ENCODE measurements at places on chromosomes 2 and 18.

- DNase-seq = no peak
Observed at GRCh38 chr2:96558061-96558460, 21.5 kb downstream of the ARID5A start.

GRCh38 chr2:138493334-138493733, 8.2 kb upstream of the SPOPL start:
- DNase-seq = no peak

DNA sequence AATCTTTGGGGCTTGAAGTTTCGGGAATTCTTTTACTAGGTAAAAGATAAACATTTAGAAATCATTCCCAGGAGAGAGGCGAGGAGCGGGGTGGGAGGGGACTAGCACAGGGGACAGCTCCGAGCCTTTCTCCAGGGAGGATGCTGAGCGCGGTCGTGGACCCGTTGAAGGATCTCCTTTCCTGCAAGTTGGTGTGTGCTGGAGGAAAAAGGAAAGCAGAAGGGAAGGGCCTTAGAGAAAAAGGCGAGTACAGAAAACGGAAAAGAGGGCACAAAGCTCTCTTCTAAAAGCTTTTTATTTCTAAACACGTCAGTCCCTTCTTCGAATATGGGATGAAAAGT, 640 bp downstream of the SLC39A6 start:
- peak; percentile 24 for DNase-seq

GRCh38 chr2:210004881-210005280, 2.4 kb downstream of the RPE start:
- DNase-seq = no peak

DNA sequence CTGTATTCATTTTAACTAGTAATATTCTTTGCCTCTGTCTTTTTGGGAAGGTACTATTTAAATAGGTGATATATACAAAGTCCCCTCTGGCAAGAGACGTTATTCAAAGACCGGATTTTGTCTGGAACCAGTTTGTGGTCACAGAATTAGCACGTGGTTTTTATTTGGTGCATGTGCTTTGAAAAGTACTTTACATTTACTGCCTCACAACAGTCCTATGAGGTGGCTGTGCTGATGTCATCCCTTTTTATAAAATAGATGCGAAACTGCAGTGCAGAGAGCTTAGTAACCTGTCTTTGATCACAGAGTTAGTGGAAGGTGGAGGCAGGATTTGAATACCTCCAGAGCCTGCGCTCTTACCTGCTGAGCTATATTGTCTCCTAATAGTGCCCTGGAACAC, 4.0 kb downstream of the LPIN1 start:
- DNase-seq = no peak

DNA sequence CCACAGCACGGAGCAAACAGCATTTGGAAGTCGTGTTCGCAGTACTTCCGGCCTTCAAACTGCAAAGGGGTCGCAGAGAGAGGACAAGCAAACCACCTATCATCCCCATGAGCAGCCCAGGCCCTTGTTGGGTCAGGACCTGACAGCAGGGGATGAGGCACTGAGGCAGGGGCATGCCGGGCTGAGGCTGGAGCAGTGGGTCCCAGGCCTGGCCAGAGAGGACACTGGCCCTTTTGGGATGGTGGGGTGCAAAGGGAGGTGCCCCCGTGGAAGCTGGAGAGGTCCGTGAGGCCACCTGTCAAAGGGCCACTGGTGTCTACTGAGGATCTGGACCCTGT, 8.9 kb downstream of the GPR17 start:
- no peak for DNase-seq

GRCh38 chr2:146806364-146807005, 1038.3 kb upstream of the ACVR2A start:
- DNase-seq = no peak

- no peak for DNase-seq
Observed at GRCh38 chr2:88212251-88212790, 42.2 kb downstream of the THNSL2 start.

DNA sequence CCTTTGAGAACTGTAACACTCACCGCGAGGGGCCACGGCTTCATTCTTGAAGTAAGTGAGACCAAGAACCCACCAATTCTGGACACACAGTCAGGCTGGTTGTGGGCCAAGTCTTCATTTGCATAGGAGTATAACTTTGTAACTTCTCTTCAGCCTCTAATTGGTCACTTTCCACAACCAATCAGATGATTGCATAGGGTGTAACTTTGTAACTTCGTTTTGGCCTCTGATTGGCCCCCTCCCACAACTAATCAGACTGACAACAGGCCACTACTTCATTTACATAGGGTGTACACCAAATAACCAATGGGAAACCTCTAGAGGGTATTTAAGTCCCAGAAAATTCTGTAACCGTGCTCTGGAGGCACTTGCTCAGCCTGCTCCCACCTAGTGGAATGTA, 77.5 kb upstream of the TCF4 start:
- no peak for DNase-seq

GRCh38 chr2:7077660-7078267, 160.6 kb downstream of the RNF144A start:
- DNase-seq = no peak

DNA sequence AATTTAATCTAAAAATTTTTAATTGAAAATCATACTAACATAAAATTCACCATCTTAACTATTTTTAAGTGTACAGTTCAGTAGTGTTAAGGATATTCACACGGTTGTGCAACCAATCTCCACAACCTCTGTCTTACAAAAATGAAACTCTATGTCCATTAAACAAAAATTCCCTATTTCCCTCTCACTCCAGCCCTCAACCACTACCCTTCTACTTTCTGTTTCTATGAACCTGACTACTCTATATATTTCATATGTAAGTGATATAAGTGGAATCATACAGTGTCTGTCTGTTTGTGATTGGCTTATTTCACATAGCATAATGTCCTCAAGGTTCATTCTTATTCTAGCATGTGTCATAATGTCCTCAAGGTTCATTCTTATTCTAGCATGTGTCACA, 34.3 kb upstream of the OSBPL6 start:
- DNase-seq = no peak

GRCh38 chr2:150729495-150729955, 242.1 kb upstream of the RND3 start:
- no peak for DNase-seq

- no peak for DNase-seq
Observed at GRCh38 chr2:31322371-31322770, 88.4 kb downstream of the EHD3 start.

- DNase-seq = no peak
Observed at GRCh38 chr2:7906431-7906830, 775.4 kb upstream of the ID2 start.

GRCh38 chr2:24353973-24354372, 6.4 kb downstream of the ITSN2 start:
- DNase-seq = no peak

GRCh38 chr2:71879509-71880184, 268.0 kb downstream of the CYP26B1 start:
- DNase-seq = no peak

DNA sequence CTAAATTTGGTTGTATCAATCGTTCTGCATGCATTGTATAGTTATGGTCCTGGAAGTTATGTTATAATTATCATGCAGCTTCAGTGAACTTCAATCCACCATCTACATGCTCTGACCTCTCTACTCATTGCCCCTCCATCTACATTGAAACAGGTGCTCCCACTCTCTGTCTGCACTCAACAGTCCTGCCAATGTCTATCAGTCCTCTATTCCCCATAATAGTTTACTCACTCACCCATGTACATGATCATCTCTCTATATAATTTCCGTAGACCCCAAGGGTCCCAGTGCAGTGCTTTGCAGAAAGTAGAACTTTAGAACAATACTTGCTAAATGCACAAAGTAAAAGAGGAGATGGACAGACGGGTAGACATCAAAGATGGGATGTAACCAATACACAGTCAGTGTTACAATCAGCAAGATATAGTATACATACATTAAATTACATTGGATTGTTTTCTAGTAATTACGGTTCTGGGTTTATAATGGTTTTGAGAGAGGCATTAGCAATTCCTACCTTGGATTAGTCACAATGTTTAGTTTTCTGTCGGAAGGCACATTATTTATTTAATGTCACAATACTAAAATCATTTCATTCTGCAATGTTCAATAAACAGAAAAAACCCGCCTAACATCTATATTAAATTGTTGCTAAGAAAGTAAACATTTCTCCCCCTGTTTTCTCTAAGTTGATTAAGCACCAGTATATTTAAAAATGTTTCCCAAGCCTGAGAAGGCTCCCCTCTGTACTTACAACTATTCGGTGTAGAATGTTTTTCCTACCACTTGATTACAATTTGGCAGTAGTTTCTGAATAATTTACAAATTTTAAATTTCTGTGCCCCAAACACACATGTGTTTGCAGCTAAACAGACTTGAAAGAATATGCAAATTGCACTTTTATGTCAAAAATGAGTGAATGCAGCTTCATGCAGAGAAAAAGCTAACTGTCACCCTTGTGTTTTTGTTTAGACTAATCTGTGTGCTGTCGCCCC, 94.4 kb upstream of the SIX2 start:
- no peak for DNase-seq

DNA sequence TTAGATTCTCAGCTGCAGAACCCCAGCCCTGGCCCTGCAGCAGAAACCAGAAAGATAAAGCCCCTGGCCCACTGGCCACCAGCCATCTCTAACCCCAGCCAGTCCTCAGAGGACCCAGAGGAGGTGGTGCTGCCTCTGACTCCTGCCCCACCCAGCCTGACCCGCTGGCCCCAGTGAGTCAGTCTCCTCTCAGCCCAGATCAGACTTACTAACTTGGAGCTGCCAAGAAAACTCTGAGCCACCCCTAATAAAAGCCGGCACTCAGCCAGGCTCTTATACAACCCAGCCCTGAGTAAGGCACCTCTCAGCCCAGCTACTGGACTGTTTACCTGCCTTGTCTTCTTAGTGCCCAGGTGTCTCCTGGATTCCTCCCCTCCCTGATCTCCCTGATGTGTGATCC, 2.0 kb downstream of the SLC14A2 start:
- DNase-seq = no peak

- DNase-seq = no peak
Observed at GRCh38 chr2:106094131-106094841, 99.8 kb downstream of the UXS1 start.

DNA sequence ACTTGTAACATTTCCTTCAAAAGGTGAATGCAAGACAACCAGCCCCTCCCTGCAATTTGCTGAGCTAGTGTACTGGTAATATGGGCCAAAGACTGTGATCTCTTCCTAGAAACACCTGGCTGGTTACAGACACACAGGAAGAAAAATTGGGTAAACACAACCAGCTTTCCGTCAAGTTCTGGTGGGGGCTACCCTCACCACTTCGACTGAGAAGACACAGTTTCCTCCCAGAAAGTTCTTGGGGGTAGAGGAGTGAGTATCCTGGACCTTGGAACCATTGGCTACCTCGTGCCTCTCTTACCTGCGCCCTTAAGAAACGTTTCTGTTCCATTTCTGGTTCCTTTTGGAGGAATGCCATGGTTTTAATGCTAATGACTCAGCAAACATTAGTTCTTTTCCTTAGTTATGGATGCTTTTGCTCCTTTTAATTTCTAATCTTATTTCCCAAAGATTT, 120.9 kb upstream of the DLX2 start:
- DNase-seq = no peak

GRCh38 chr2:105607920-105608504, 136.7 kb upstream of the NCK2 start:
- no peak for DNase-seq

DNA sequence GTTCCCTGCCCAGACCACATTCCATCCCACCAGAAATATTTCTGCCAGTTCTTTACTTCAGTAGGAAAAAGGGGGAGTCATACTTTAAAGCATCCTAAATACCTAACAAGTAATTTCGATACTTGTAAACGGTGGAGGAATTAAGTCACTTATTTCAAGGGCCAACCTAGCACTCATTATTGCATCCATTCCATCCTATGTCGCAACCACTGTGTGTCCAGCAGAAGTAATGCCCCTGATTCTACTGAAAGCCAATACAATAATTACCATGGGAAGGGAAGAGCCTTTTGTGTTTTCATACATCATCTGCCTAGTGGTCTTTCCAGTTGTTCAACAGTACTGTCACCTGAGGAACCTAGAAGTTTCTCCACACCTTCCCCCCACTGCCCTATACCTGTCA, 12.5 kb downstream of the SERPINB8 start:
- no peak for DNase-seq

GRCh38 chr18:61655630-61656029, 237.2 kb downstream of the RNF152 start:
- no peak for DNase-seq

- DNase-seq = no peak
Observed at GRCh38 chr18:31648966-31649429, 35.4 kb downstream of the B4GALT6 start.

DNA sequence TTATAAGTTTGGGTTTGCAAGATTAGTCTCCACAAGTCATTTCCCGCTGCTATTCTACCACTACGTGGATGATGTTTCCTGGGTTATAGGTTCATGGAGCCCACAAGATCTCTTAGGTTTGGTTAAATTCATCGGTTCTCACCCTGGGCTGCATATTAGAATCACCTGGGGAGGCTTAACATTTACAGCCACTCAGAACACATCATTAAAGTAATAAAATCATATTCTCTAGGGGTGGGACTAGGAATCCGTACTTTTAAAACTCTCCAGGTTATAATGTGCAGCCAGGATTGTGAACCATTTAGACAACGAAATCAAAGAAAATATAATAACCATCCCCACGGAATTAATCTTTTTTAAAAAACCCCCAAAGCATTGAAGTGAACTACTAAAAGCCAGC, 167.7 kb downstream of the ACTR3 start:
- no peak for DNase-seq

GRCh38 chr2:159585622-159586021, 30.7 kb downstream of the BAZ2B start:
- no peak for DNase-seq

- no peak for DNase-seq
Observed at GRCh38 chr2:72789241-72789640, 36.6 kb downstream of the EXOC6B start.

GRCh38 chr18:3595369-3596273, 145.6 kb downstream of the TGIF1 start:
- no peak for DNase-seq

- no peak for DNase-seq
Observed at GRCh38 chr18:68713131-68713530, 1.8 kb downstream of the TMX3 start.

DNA sequence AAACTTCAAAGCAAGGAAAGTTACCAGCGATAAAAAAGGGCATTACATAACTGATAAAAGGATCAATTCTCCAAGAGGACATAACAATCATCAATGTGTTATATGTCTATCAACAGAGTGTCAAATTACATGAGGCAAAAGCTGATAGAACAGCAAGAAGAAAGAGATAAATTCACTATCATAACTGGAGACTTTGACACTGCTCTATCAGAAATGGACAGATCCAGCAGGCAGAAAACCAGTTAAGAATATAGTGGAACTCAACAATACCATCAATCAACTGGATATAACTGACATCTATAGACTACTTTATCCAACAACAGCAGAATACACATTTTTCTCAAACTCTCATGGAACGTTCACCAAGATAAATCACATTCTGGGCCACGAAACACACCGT, 65.0 kb downstream of the ROCK2 start:
- DNase-seq = no peak

GRCh38 chr2:26969077-26969844, 1.2 kb upstream of the MAPRE3 start:
- no peak for DNase-seq

GRCh38 chr2:144504218-144504641, 15.7 kb downstream of the ZEB2 start:
- DNase-seq = no peak
